Ascending aorta (tissue), 2 donors: ENCODE measurements at places on chromosomes 2 and 18. TPM values are rescaled to one million over a fixed set of nuclear protein-coding genes. Genes with fewer than 3 reads are reported as not detected.

DNA sequence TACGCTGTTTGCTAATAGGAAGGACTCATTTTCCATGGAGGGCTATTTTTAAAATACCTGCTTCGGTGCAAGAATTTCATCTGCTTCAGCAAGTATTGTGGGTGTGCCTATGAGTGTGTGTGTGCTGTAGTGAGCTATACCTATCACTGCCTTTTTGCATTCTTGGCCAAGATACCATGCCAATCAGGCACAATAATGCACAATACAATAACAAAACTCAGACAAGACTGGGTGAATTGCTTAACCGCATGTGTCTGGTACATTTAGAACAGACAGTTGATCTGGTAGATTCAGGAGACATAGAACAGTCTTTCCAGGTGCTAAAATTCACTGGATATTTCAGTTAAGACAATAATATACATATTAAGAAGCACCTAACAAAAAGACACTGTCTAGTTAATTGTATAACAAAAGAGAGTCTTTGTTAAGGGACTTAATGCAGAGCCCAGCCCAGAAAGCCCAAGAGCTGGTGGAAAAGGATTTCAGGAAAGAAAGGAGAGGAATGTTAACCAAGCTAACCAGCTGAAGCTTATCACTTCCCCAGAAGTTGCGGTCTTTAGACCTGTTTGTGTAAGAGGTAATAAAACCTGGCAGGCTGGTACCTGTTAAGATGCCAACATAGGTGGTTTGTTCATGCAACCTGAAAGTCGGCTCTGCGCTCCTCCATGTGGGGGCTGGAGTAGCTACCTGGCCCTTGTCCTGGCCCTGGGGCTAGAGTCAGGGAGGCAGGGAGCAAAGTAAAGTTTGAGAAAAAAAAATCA lies 153.3 kb upstream of the RBMS1 start:
- DNase-seq: no peak

DNA sequence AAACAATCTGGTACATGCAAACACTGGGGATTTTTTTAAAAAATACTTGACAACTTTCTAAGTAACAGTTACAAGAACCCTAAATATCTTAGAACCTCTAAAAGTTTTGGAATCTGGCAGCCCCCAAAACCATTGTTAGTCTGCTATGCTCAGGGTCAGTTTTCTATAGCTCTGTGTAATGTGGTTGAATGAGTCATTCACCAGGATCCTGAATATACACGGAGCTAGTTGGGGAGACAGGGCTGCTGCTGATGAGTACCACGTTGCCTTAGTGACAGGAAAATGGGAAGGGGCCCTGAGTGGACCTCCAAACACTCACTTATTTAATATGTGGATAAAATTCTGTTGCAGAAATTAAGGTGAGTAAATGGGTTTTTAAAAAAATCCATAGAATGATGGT lies 36.9 kb upstream of the TANC1 start:
- no peak for DNase-seq

DNA sequence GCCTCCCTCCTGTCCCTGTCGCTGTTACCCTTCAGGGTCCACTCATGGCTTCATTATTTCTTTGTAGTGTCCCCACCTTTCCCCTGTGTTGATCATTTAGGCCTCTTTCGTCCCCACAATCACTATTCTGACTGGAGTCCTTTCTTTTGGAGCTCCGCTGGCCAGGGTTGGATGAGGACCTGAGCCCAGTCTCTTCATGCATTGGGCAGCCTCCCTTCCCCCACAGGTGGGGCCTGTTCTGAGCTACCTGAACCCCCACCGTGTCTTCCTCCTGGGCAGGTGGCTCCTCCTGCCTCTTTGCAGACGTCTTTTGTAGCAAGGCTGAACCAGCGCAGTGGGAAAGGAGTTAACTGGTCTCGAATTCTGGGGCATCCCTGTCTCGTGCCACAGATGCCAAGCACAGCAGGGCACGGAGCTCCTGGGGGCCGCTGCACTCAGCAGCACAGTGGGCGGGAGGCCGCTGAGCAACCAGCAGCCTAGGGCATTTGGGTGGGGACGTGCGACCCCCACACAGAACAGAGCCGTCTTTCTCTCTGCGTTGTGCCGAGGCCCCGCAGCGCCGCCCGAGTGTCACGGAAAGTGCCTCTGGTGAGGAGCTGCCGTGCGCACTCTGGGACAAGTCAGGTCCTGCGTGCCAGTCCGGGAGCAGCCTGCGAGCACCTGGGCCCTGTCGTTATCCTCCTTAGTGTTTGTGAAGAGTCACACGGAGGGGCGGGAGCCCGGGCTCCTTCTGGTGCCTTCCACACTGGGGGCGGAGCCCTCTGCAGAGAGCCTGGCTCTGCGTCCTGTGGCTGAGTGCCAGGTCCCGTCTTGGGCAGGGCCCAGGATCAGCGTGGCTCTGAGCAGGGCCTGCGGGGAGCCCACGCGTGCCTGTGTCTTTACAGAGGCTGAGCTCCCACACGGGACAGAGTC lies 130.1 kb downstream of the NFATC1 start:
- DNase-seq: no peak

DNA sequence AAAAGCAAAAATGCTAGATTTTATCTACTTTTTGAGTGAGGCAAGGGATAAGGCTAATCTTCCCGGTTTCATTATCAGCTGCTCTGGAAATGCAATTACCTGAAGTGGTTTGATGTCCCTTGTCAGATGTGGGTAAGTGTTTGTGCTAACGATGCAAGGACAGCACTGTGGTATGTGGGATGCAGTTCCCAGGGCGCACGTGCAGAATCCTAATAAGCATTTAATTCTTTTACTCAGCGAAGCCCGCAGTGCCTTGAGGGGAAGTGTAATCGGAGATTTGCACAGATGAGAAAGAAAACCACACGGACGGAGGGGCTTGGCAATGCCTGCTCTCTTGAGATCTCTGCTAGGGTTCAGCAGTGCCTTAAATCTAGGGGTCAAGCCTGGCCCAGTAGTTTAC lies 108.5 kb upstream of the LYPD6 start:
- no peak for DNase-seq

DNA sequence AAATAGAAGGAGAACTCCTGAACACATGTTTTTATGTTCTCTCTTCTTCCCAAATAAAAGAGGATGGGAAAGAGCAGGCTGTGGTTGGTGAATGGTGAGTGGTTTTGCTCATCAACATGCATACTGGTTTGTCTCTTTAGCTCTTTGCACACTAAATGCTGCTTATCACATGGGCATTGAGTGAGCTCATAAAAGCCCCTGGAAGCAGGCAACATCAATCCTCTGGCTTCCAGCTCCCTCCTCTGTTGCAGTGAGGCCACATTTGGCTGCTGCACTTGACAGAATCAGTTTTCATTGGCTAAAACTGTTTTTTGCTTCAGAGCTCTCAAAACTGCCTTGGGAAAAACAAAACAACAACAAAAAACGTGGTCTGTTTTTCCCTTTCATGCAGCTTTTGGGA lies 1308.2 kb upstream of the NRXN1 start:
- no peak for DNase-seq

- no peak for DNase-seq
These were observed 275.9 kb downstream of the DCC start for GRCh38 chr18:52615943-52616342.

DNA sequence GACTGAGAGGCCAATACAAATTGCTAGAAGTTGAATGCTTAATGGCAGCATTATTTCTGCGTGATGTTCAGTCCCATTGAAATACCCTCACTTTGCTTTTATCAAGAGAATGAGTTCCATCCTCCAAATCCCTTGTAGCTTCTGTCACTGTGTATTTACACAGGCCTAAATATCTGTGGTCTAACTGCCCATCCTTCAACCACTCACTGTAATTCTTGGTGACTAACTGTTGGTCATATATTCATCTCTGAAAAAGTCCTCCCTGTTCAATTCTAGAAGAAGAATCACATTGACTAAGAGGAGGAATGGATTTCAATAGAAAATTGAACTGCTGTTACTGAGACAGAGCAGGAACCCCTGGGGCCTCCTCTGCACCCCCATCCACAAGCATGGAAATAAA lies 74.2 kb upstream of the L3MBTL4 start:
- no peak for DNase-seq

DNA sequence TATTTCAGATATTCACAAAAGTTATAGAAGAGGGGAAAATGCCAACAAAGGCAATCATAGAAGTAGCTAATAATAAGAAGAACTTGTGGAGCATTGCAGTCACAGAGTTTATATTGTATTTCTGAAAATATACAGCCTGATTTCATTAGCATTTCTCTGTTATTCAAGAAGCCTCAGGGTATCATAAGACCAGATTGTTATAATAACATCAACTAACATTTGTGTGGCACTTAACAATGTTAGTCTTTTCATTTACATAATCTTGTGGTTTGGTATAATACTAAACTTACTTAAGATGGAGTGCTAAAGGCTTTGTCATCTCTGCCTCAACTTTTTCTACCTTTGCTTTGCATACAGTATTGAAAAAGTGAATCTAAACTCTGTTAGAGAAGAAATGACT lies 61.6 kb upstream of the TACR1 start:
- DNase-seq: no peak

DNA sequence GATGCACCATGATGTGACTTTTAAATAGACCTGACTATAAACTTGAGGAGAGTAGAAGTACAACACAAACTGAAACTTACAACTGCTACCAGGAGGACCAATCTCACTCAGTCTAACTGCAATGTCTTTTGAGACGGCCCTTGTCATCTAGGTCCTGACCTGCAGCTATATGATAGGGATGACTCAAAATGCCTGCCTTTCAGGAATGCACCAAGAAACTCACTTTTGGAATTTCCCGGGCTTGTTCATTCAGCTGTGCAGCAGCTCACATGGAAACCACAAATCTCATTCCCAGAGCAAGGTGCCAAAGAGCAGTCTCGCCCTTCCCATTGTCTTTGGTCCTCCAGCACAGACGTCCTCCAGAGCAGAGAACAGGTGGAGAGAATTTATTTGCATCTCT lies 113.7 kb downstream of the SPOPL start:
- DNase-seq: no peak

- no peak for DNase-seq
These were observed 99.6 kb upstream of the ST3GAL5 start for GRCh38 chr2:85988175-85988913.

DNA sequence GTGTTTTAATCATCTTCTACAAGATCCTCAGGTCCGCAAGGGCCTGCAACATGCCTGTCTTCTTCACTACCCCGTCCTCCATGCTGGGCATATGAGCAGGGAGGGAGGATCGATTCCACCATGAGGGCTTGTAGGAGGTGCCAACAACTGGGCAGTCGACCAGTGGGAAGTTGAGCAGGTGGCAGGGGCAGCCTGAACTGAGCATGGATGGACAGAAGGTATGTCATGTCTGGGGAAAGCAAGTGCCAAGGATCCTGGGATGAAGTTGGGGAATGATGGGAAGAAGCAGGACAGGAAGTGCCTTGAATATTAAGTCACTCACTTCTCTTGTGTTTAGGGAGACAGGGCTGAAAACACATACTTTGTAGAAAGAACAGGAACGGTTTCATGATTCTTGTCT lies 44.7 kb downstream of the CTIF start:
- no peak for DNase-seq

- no peak for DNase-seq
These were observed 12.3 kb downstream of the ARL6IP6 start for GRCh38 chr2:152730591-152731333.

- DNase-seq: no peak
These were observed 24.1 kb upstream of the EPHA4 start for GRCh38 chr2:221596192-221596591.

GRCh38 chr18:46915800-46916550 lies 1.3 kb downstream of the PIAS2 start:
- DNase-seq: no peak

- no peak for DNase-seq
These were observed 2182.7 kb upstream of the PIK3C3 start for GRCh38 chr18:39772155-39772919.

DNA sequence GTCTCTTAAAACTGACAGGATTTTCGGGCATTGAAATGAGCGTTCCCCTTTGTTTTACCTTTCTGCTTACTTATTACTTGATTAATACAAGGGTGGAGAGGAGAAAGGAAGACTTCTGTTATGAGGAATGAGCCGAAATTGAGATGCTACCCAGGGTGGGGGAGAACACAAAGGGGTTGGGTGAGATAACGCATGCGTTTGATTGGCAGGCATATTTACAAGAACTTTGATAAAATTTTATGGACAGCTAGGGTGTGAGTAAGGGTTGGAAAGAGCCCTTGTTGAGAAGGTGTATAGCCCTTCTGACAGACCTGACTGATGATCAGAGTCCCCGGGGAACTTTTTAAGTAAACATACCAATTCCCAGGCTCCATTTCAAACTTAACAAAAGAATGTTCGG lies 1.8 kb downstream of the RNF138 start:
- DNase-seq: no peak

DNA sequence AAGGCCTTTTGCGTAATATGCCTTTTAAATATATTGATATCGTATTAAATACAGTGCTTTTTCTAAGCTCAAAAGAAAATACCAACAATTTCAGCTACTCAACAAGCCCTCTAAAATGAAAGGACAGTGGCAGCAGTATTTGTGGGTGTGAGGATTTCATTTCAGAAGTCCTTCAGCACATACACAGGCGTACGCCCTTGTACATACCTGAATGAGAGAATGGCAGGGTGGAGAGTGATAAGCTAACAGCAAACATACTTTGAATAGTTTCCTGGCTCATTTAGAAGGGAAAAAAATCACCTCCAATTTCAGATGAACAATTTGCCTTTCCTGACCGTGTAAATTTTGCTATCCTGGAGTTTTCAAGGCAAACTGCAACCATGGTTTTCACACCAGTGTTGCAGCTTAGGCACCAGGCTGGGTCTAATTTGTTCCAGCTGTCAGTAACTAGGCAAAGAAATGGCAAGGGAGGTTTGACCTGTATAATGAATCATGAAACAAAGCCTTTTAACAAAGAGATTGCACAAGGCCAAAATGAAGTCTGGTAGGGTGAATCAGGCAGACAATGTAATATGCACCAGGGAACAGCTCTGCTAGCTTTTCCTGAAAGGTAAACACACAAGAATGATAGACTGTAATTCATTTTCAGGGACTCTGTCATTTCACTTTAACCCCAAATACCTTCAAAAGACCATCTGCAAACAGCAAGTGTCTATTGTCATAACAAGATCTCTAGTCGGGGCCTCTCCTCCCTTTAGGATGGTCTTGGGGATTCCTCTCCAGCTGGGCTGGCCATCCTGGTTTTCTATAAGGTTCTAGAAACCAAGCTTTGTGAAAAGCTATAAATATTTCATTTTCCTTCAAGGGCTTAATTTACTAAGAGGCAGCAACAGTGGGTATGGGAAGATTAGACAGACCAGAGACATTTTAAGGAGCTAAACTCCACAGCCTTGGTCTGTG lies 11.5 kb downstream of the ANKRD29 start:
- DNase-seq: no peak

DNA sequence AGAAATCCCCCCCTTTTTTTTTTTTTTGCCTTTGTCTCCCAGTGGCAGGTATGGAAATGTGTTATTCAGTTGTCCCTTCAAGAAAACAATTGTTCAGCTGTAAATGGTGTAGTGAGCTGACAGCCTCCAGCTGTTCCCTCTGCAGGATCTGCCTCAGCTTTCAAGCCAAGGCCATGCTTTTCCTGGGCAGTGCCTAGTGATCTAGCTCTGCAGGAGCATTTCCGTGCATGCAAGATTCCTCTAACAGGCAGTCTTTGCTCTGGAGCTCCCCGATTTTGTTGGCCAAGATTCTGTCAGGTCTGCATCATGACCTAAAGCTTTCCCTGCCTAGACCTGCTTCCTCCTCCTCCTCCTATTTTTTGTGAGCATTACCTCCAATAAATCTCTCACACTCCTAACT lies 300.7 kb upstream of the UBE2E3 start:
- DNase-seq: no peak

The ACVR1C gene
- not detected for total RNA-seq

The PCARE gene
- total RNA-seq: not detected

The MEP1B gene
- total RNA-seq: not detected

The FOXI3 gene
- total RNA-seq: not detected

The POU3F3 gene
- 0.21 TPM for total RNA-seq

The MYO5B gene
- 0.21 TPM for total RNA-seq

The GRB14 gene
- total RNA-seq: 1.1 TPM

The CFAP53 gene
- not detected for total RNA-seq
